ENCODE measurements at places on chromosomes 4 and X.

GRCh38 chrX:109797311-109797975, 64.4 kb upstream of the ACSL4 start:
- DNase-seq: no peak

GRCh38 chr4:185339941-185340340, 55.8 kb downstream of the LRP2BP start:
- DNase-seq: no peak

DNA sequence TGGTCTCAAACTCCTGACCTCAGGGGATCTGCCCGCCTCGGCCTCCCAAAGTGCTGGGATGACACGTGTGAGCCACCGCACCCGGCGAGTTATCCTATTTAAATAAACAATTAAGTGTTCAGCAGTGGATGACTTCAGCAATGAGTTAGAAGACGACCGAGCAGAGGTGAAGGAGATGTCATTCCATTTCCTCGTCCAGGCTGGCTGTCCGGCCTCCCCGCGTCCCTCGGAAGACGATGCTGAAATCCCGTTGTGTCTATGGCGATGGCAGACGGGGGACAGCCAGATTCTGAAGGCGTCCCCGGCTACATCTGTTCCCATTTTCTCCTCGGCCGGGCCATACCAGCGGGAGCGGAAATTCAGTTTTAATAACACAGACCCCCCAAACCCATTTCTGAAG, 209.8 kb downstream of the CRLF2 start:
- no peak for DNase-seq

- DNase-seq: no peak
These were observed 1793.7 kb upstream of the TENM3 start for GRCh38 chr4:180449395-180449956.

- DNase-seq: no peak
These were observed at the start of gene SCRG1 for GRCh38 chr4:173398779-173399415. SCRG1 (minus strand) TSS chr4:173399116; CDS start chr4:173391414, 7,702 bp downstream.

All from activated T-cell treated with anti-CD3 and anti-CD28 coated beads for 24 hours (primary cell).